ENCODE measurements at places on chromosomes 6 and 20.
A peak's percentile ranks its signal among the peaks of the same experiment; 100 is the strongest.

DNA sequence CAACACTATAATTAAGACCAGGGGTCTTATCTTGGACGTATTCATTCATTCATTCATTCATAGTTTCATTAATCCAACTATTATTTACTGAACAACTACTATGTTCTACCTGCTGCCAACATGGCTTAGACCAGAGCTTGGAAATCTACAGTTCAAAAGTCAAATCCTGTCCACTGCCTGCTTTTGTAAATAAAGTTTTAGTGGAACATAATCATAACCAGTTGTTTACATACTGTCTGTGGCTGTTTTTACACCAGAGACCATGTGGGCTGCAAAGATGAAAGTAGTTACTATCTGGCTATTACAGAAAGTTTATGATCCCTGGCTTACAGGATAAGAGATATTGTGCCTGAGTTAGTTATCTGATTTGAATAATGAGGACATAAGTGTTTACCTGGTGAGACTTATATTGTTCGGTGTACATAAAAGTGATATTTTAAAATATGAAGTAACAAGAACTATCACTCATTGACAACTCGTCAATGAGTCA lies 567.7 kb downstream of the TFAP2B start:
- DNase-seq = no peak

DNA sequence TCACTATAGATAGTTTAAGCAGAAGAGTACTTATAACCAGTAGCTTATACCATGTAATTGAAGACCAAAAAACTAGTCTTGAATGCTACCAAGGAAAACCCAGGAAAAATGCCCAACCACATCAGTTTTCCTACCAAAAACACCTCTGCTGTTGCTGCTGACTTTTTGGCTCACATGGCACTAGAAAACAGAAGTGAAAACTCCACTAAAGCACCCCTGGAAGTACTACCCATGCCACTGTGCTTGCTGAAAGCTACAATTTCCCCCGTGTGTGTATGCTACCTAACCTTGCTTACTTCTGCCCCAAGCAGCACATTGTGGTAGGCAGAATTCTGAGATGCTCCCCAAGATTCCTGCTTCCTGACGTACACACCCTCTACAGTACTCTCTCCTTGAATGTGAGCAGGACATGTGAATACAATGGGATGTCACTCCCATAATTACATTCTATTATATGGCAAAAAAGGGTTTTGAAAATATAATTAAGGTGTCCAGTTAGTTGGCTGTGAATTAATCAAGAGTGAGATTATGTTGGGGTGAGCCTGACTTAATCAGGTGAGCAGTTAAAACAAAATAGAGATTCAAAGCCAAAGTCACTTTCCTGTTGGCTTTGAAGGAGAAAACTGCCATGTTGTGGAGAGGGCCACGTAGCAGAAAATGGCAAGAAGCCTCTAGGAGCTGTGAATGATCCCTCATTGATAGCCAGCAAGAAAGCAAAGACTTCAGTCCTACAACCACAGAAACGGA lies 209.8 kb upstream of the MARCKS start:
- DNase-seq = no peak

DNA sequence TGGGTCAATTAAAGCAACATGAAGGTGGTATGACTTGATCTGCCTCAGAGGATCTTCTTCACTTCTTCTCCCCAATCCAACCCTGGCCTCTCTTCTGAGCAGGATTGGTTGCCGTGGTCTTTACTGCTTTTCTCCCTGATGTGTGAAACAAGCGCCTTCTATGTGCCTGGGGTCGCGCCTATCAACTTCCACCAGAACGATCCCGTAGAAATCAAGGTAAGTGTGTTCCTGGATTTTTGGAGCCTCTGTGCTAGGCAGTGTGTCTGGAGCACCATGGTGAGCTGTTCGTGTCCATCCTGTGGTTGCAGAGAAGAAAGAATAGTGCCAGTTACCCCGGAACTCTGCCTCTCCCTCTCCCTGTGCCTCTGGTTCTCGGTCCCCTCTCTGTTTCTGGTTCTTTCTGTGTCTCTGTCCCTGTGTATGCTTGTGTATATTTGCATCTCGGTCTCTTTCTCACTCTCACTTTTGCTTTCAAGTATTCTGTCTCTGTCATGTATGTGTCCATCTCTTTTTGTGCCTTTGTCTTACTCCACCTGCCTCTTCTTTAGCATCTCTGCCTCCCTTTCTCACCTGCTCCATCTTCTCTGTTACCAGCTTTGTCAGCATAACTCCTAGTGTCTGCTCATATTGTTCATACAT lies 23.5 kb downstream of the TM9SF4 start:
- no peak for DNase-seq

DNA sequence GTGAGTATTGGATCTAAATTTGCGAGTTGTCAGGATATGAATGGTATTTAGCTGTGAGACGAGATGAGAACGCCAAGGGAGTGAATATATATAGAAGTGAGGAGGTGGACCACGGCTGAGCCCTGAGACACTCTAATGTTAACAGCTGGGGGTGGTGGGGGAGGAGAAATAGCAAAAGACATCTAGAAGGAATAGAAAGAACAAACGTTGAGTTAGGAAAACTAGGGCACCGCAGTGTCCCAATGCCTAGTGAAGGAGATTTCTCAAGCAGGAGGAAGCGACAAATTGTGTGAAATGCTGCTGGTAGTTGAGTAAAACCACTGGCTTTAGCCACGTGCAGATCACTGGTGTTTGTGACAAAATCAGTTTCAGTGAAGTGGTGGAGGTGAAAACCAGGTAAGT lies 56.9 kb downstream of the CD164 start:
- no peak for DNase-seq

DNA sequence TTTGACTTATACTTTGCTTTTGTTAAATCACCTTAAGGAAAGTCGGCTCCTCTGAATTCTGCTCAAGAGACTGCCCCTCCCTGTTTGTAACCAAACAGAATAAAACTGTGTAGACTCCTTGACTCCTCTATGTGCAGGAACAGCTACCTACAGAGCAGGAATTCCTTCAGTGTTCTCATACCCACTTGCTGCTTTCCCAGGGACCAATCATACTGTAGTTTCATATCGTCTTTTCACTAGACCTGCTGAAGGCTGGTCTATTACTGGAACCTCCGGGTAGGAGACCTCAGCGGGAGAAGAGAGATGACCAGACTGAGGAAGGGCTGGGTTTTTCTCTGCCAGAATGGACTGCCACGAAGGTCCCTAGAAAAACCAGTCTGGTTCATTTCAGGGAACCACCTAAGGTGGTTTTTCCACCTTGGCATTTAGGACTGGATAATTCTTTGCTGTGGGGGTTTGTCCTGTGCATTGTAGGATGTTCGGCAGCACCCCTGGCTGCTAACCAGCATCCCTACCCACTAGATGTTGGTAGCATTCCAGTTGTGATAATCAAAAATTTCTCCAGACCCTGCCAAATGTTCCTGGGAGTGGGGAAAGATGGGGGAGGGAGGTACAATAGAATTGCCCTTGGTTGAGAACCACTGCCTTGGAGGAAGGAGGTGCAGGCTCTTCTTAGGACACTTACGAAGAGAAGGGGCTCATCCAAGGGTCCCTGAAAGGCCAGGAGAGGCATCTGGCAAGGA lies 80.5 kb downstream of the DNAAF9 start:
- no peak for DNase-seq

GRCh38 chr20:57313951-57314350 lies 15.7 kb upstream of the SPO11 start:
- DNase-seq = no peak

DNA sequence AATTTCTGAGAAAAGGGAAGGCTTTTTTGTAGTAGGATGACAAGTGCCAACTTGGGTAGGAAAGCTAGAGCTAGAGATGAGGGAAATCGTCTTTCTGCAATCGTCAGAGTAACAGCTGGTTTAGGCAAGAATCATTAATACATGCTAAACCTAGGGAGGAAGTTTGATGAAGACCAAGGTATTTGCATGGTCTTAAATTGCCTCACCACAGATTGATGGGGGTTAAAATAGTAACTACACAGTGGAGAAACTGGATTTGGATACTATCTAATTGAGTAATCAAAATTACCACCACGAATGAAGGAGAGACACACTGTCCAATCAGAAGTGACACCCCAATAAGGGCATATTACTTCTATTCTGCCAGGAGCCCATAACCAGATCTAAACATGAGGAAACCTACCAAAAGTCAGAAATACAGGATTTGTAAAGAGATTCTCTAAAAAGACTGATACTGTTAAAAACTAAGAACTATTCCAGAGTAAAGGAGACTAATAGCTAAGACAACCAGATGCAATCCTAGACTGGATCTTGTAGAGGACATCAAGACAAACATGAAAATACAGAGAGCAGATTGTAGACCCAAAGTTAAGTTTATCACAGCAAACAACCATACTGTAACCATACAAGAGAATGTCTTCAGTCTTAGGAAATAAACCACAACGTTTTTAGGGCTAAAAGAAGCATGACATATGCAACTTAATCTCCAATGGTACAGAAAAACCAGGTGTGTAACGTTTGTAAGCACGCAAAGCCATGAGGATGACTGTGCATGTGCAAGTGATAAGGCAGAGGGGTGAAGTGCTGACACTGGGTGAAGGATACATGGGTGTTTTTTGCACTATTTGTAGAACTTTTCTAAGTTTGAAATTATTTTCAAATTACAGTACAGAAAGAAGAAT lies 21.8 kb downstream of the SNX5 start:
- no peak for DNase-seq

DNA sequence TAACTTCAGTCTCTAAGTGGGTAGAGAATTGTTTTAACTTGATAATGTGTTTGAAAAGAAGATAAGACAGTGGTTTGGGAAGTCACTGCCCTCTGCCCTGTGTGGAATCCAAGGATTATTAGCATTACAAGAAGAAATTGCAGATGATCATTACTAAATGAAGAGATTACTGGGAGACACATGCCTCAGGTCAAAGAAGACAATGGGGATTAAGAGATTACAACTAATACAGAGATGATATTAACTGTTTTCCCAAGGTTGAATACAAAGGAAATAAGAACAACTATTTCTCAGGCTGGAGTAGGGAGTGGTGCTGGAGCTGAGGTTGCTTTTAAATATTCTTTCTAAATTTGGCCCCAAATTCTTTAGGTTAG lies 166.0 kb downstream of the TRMT11 start:
- DNase-seq = no peak

- DNase-seq = no peak
These were observed 61.5 kb downstream of the RREB1 start for GRCh38 chr6:7169296-7169721.

DNA sequence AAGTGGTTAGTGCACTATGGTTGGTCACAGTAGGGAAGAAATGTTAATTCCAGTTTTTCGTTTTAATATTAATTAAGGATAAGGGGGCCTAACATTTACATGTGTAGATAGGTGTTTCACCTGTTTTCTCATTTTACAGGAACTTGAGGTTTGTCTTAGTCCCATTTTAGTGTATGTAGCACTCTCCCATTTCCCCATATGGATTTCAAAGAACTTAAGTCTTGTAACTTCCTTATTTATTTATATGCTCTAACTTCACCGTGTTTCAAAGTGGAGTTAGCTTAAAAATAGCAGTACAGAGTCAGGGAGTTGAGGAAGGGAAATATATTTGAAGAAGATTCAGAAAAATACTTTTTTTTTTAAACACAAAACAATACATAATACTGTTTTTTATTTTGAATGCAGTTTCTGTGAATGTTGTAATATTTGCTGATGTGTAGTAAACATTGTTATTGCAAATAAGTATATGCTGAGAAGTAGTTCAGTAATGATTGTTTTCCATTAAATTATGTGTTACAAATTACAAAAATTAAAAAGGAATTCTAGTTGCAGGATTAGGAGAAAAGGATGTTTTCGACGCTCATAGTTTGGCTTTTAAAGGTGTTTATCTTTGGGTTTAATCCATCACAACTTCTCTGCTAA lies 3.5 kb downstream of the SCAF8 start:
- DNase-seq = no peak

GRCh38 chr20:62711703-62712101 lies 3.1 kb downstream of the NTSR1 start:
- no peak for DNase-seq

DNA sequence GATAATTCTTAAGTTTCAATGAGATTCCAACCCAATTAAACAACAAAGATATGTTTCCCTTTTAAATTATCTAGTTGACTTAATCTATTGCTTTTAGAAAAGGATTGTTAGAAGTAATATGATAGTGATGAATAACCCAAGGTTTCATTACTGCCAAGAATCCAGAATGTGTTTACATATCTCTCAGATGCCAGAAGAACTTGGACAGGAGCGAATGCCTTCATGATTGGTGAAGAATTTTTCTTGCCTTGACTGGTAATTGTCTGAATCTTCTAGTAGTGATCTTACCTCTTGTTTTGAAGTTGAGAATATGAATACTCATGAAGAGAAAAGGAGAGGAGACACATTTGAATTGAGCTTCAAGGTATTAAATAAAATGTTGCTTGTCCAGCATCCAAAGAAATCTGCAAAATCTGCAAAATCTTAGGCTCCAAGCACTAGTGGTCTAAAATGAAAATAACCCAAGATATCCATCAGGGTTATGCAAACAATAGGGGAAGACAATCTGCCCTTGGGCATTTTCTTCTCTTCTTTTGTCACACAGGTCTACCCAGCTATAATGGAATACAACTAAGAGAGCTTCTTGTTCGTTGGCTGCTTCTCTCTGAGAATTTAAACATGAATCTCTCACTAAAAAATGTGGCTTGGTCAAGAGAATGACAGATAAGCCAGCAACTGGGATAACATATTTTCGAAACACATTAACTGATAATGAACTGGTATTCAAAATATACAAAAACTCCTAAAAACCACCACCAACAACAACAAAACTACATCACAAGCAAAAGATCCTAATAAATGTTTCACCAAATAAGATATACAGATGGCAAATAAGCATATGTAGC lies 928.9 kb downstream of the EYS start:
- no peak for DNase-seq

GRCh38 chr20:36821964-36822437 lies 48.4 kb upstream of the DSN1 start:
- no peak for DNase-seq

DNA sequence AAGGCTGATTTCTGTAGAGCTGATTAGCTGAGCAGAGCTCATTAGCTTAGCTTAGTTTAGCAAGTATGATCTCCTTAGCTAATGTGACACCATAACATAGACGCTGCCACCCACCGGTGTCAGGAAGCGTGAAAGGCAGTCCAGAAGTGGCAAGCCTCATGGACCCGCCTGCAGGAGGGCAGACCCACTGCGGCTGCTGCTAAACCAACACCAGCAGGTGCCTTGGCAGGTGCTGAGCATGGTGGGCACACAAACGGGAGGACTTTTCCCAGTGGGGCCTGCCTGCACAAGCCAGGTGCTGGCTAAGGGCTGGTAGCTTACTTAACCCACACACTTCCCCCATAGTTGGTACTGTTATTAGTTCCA lies 22.7 kb downstream of the ZDHHC14 start:
- DNase-seq = no peak

DNA sequence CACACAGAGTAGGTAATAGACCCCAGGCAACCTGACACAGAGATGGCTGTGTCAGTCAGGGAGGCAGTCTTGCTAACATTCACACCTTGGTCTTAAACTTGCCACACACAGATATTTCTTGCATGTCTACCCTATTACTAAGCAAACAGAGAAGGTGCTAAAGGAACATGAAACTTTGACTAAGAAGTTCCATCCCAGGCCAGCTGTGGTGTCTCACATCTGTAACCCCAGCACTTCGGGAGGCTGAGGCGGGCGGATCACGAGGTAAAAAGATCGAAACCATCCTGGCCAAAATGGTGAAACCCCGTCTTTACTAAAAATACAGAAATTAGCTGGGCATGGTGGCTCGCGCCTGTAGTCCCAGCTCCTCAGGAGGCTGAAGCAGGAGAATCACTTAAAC lies 222.4 kb upstream of the JARID2 start:
- no peak for DNase-seq

- peak; percentile 10 for DNase-seq
These were observed 382.3 kb downstream of the ESR1 start for GRCh38 chr6:152189736-152190135.
